ENCODE measurements at places on chromosomes 11 and 22.

- DNase-seq = peak; percentile 32
These were observed 54.1 kb downstream of the MCAM start for GRCh38 chr11:119262668-119263351.

DNA sequence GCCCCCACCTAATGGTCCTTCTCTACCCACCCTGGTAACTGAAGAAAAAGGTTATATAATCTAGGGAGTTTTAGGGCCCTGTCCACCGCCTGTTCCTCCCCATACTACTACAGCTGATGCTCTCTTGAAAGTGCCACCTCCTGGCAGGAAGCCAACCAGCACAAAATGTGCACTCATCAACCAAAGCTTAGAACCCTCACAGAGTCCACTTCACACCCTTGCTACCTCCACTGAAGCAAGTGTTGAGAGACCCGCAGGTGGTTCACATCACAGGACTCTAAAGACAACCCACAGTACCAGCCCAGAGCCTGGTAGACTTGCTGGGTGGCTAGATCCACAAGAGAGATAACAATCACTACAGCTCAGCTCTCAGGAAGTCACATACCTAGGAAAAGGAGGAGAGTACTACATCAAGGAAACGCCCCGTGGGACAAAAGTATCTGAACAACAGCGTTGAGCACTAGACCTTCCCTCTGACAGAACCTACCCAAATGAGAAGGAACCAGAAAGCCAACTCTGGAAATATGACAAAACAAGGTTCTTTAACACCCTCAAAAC is 17.5 kb upstream of the OR10W1 start:
- DNase-seq = no peak

- no peak for DNase-seq
These were observed 3.0 kb upstream of the RFPL3 start for GRCh38 chr22:32354360-32355351.

DNA sequence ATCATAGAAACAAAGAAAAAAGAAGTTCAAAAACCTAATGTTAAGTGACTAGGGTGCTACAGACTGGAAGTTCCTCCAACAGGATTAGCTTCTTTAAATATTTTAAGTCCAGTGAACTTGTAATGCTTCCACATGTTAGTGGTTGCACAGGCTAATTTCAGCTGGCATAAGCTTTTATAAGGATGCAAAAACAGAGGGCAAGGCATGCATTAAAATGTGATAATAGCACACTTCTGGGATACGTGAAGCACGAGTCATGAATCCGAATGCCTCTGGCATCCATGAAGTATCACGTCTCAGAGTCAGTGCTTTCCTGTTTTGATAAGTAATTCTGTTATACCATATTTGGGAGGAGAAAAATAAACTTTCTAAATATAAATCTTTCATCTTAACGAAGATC is 106.8 kb downstream of the DCDC1 start:
- no peak for DNase-seq

- DNase-seq = no peak
These were observed 30.7 kb upstream of the MUC5AC start for GRCh38 chr11:1126935-1127663.

- DNase-seq = no peak
These were observed 87.2 kb downstream of the PLEKHA7 start for GRCh38 chr11:16926883-16927626.

DNA sequence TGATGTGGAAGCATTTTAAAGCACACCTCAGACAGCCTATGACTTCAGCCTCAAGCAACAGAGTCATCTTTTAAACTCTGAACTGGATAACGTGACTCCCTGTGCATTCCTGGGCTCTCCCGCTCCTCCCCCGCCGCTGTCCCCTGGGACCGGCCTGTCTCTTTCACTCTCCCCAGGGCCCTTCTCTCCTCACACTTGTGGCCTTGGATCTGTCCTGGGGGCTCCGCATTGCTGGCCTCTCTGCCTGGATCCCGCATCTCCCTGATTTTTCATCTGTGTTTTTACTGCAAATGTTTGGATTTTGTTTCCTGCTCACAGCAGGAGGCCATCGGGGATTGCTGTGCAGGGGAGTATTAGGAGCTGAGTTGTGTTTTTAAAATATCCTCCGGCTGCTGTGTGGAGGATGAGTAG is 15.4 kb downstream of the C11orf24 start:
- no peak for DNase-seq

Measured in CD4-positive, alpha-beta T cell treated with Interleukin-1 beta for 1 hour (primary cell).